ENCODE measurements at places on chromosomes 16 and 17.

GRCh38 chr17:66268247-66268927 lies 34.0 kb upstream of the PRKCA start:
- no peak for DNase-seq

- DNase-seq, result no peak
Observed at GRCh38 chr17:29828676-29829284, 101.2 kb downstream of the SSH2 start.

DNA sequence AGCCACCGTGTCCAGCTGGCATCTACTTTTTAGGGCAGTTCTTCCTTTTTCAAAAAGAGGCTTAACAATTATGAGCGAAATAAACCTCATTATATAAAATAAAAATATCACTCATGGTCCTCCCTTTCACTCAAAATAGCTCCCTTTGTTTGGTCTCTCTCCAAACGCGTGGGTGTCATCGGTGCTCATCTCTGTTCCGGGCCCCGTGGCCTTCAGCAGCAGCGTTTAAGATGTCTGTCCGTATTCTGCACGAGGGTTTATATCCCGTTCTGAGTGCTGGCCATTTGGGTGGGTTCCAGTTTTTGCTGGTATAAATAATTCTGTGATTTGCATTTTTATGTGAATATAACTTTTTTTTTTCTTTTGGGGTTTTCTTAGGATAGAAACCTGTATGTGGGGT lies 33.4 kb downstream of the PRMT7 start:
- DNase-seq, result no peak

GRCh38 chr16:73113336-73113735 lies 65.4 kb upstream of the ZFHX3 start:
- DNase-seq, result no peak

GRCh38 chr16:57771141-57771785 lies 31.0 kb downstream of the KIFC3 start:
- DNase-seq, result no peak

DNA sequence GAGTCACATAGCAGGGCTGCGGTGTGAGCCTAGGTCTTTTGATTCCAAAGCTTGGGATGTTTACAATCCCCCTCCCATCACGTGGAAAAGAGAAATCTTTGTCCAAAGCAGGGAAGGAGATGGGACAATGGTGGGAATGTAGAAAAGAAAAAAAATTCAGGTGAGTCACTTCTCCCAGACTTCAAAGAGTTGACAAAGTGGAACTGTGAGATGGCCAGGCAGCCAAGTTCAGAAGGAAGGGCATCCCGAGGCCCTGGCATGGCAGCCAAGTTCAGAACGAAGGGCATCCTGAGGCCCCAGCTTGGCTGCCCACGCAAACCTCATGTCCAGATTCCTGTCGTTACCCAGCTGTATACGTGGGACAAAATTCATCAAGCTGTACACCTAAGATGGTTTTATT lies 47.5 kb downstream of the FOXL1 start:
- no peak for DNase-seq

- DNase-seq, result no peak
Observed at GRCh38 chr17:49727380-49727779, 19.6 kb upstream of the SLC35B1 start.

DNA sequence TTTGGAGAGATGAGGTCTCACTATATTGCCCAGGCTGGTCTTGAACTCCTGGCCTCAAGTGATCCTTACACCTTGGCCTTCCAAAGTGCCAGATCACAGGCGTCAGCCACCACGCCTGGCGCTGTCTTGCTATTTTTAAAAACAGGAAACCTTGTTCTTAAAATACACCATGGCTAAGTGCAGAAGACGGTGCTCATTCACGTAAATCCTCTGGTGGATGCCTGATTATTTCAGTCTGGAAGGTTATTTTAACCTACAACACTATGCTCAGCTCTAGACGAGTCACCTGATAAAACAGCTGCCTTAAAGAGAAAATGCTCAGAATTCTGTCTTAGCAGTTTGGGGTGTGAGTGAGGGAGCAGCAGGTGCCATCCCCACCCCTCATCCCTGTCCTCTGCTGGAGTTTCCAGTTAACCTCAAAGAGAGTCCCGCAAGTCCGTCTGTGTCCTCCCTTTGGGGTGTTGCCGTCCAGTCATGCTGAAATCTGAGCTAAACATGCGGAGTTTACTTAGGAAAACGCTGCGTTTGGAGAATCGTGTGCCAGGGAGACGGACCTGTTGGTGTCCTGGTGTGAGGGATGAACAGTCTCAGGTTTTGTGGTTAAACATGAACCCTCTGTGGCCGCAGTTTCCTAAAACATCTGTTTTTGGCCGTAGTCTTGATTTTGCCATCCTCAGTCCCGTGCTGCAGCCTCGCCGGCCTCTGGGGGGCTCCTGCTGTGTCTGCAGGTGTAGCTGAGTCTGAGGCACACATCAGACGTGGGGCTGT lies 17.1 kb downstream of the SPG7 start:
- no peak for DNase-seq

DNA sequence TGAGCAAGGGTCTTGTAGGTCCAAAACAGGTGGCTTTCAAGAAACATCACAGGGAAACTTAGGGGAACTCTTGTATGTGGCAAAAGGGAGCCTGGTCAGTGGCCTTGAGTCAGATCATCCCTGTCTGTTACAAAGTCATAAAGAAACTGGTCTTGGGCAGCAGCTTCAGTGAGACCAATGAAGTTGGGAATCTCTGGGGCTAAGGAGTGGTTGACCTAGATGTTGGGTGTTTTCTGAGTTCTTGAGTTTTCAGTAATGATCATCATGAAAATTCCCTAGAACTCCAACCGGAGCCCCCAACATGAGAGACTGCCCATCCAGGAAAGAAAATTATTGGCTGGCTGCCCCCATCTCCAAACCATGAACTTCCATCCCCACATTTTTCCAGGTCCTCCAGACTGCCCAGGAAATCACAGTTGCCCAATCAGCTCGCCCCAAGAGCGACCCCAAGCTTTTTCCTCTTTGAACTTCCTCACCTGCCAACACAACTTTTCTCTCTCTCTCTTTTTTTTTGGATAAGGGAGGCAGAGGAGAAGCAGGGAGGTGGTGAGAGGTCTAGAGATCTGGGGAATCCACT lies 3.9 kb downstream of the CCR7 start:
- no peak for DNase-seq

DNA sequence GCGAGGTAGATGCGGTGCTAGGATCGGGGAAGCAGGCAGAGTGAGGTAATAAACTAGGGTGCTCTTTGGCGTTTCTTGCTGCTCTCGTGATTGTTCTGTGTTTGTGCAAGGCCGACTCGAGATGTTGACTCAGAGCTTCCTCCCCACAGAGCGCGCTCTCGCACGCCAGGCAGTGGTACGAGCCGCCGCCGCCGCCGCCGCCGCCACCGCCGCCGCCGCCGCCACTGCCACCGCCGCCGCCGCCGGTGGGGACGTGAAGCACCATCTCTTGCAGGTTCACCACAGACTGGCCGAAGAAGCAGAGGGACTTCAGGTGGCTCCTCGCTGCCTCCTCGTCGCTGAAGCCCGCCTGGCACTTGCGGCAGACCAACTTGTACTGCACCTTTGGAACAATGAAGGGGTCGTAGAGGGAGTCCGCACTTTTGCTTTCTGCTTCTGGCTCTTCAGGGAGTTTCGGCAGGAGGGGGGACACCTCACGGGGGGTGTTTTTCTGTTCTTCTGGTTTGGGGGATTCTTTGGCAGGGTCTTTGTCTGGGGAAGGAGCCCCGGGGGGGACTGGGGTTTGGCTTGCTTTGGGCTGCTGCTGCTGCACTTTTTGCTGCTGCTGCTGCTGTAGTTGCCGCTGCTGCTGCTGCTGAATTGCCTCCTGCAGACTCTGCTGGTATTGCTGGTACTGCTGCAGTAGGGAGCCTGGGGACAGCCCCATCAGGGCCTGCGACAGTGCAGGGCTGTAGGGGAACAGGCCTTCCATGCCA lies 260.2 kb downstream of the ZFHX3 start:
- peak; percentile 25 for DNase-seq

DNA sequence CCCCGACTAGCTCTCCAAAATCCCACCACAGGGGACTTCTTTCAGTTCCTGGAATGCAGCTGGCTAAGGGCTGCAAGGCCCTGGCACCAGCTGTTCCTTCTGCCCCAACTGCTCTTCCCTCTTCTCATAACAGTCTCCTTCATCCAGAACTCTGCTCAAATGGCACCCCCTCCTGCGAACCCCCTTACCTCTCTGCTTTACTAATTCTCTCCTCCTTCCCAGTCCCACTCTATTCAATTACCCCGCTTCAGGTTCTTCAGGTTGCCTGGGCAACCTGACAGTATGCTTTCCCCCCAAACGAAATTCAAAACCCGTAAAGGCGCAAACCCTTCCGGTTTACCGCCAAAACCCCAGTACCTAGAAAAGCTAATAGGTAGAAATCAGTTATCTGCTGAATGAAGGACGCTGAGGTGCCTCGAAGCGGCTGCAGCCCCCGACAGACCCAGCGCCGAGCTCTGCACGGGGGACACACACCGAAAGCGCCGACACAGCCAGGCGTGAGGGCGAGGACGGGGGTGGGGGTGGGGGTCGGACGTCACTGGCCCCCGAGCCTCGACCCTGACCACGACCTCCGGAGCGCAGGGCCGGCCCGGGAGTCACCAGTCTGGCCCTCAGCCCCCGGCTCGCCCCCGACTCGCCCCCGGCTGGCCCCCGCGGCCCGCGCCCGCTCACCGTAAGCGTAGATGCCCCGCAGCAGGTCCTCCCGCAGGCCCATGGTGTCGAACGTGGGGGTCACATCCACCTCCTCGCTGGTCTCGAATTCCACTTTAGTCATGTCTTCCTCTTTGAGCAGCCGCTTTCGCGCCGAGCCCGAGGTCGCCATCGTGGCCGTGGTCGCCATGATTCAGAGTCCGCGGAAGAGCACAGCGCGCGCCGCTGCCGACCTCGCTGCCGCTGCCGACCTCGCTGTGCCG lies 550 bp downstream of the EIF4A3 start:
- no peak for DNase-seq

- no peak for DNase-seq
Observed at GRCh38 chr16:11131706-11132105, 124.3 kb downstream of the SOCS1 start.

GRCh38 chr17:14296166-14296910 lies 4.5 kb upstream of the HS3ST3B1 start:
- no peak for DNase-seq

GRCh38 chr17:45363498-45363897 lies 46.7 kb upstream of the MAP3K14 start:
- no peak for DNase-seq

GRCh38 chr17:69511250-69511649 lies 96.8 kb downstream of the MAP2K6 start:
- no peak for DNase-seq

DNA sequence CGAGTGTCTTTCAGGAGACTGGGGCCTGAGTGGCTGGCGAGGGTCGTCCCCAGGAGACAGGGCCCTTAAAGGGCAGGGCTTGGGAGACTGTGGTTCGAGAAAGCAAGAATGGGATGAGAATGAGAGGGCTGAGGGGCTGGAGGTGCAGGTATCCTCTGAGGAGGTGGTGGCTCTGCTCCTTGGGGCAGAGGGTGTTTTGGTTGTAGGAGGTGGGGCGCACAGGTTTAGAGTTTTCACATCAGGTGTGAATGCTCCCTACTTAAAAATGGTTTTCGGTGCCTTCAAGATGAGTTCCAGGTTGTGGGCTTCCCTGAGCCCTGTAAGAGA lies 430 bp downstream of the BCAS3 start:
- no peak for DNase-seq

DNA sequence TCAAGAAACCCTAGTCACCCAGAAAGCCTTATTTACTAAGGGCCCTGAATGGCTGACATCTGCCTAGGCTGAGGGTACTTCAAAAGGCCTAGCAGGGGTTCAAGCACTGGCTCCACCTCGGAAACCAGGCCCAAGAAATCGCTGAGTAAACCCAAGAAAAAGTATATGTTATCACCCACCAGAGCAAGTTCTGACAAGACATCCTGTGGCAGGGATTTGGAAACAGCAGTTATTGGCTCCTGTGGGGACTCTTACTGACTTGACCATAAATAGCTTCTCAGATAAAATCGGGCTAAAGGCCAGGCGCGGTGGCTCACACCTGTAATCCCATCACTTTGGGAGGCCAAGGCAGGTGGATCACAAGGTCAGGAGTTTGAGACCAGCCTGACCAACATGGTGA lies 12.2 kb downstream of the ATP6V0D1 start:
- no peak for DNase-seq

GRCh38 chr17:80474961-80475909 lies 1.2 kb downstream of the NPTX1 start:
- DNase-seq, result no peak

- no peak for DNase-seq
Observed at GRCh38 chr17:79922798-79923197, 83.6 kb upstream of the CBX4 start.
